ENCODE measurements at places on chromosomes 5 and 9.

- DNase-seq: no peak
Measured at GRCh38 chr9:90985631-90986030, 184.0 kb downstream of the SYK start.

DNA sequence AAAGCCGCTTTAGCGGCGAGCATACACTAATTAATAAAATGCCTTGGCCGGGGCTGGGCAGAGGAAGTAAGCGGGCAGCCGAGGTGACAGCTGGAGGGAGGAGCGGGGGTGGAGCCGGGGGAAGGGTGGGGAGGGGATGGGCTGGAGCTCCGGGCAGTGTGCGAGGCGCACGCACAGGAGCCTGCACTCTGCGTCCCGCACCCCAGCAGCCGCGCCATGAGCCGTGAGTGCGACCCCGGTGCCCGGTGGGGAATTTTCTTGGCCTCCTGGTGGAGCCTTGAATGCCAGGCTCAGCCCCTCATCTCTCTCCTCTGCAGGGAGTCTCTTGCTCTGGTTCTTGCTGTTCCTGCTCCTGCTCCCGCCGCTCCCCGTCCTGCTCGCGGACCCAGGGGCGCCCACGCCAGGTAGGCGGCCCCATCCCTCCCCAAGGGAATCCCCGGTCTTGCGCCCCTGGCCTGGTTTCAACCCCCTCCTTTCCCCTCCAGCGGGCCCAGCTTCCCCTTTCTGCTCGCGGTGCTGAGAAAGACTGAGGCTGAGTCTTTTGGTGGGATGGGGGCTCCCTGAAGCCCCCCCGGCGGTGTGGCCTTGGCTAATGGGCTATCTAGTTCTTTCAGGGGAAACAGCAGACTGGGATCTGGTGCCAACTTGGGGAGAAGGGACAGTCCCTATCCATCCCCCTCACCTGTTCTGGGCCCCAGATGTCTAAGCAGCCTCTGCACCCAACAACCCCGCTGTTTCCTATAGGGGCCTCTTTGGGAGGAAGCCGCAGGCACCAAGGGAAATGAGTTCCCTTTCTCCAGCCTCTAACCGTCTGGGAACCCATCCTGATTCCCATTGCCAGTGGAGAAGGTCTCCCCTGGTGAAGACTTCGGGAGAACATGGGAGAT lies at the start of gene PTGS1:
Gene PTGS1, plus strand, starts transcription at position 156 of the 887 bp plus-strand sequence. Its CDS starts 61 bp downstream, at position 217.
- no peak for DNase-seq

DNA sequence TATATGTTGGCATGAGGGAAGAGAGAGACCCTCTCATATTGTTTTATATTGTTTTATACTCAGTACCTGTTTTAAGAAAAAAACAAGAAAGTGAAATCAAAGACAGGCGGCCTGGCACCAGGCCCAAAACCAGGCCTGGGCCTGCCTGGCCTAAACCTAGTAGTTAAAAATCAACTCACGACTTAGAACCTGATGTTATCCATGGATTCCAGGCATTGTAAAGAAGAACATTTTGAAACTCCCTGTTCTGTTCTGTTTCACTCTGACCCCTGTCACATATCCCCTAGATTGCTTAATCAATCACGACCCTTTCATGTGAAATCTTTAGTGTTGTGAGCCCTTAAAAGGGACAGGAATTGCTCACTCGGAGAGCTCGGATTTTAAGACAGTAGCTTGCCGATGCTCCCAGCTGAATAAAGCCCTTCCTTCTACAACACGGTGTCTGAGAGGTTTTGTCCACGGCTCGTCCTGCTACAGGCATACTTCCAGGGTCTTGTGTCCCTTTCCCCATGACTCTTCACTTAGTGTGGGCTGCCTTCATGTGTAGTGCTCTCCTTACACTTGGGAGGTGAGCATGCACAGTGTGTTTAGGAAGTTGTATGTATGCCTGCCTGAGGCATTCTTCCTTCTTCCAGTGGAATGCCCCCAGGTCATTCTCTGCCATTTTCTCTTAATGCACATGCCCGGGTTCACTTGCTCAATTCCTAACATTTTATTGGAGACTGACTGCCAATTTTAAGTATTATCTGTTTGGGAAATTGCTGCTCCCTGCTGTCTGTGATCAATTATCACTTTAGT lies 17.8 kb downstream of the TBCA start:
- no peak for DNase-seq

- no peak for DNase-seq
Measured at GRCh38 chr9:118563677-118564076, 805.6 kb downstream of the BRINP1 start.

DNA sequence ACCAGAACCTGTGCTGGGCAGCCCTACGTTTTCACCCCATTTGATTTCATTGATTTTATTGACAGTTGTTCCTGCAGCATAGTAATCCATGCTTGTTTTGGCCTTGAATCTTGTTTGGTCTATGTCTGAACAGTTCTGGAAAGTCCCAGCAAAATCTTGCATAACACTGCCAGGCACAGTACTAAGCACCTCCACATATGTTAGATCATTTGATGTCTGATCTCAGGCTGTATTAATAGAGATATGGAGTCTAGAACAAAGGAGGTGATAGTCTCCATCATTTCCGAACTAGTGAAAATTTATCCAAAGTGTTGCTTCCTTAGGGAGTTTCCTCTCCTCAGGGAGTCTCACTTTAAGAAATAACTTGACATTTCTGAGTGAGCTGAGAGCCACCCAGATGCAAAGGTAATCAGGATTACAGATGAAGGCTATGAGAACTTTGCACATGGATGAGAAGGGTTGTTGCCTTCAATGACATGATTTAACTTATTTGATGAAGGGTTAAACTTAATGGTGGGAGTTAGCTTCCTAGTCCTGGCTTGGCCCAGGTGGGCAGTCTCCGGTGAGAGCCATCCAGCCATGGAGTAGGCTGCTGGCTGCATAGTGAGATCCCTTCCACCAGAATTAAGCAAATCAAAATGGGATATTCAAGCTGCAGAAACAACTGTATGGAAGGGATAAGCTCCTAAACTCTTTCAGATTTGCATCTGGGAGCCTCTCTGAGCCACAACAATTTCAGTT lies 173.8 kb upstream of the MVB12B start:
- DNase-seq: no peak

- DNase-seq: no peak
Measured at GRCh38 chr9:109632817-109633216, 134.7 kb upstream of the PTPN3 start.

DNA sequence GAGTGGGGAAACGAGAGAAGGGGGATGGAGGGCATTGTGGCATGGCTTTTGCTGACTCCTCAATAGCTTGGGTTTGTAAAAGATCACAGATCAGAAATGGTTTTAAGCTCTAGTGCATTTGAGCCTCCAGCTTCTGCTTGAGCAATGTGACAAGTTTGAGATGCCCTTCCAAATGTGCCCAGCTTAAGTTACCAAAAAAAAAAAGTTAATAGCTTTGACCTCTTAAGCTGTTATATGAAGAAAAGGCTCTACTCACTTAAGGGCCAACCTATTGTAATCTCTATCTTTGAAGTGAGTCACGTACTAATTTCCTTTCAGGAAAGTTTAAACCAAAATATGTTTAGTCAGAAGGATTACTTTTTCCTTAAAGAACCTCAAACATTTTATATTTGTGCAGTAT lies 428.8 kb upstream of the ACTBL2 start:
- no peak for DNase-seq

- no peak for DNase-seq
Measured at GRCh38 chr5:1465966-1466471, 20.8 kb upstream of the SLC6A3 start.

DNA sequence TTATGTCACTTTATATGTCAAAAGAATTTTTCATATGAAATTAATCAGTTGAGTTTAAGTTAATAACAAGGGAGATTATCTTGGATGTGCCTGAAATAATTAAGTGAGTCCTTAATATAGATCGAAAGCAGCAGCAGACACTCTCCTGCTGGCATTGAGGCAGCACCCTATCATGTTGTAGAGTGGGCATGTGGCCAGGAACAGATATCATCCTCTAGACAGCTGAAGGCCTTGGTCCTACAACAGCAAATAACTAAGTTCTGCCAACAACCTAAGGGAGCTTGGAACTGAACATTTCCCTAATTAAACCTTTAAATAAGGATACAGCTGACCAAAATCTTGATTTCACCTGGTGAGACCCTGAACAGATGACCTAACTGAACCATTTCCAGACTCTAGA lies 25.8 kb upstream of the UGT3A1 start:
- DNase-seq: no peak

DNA sequence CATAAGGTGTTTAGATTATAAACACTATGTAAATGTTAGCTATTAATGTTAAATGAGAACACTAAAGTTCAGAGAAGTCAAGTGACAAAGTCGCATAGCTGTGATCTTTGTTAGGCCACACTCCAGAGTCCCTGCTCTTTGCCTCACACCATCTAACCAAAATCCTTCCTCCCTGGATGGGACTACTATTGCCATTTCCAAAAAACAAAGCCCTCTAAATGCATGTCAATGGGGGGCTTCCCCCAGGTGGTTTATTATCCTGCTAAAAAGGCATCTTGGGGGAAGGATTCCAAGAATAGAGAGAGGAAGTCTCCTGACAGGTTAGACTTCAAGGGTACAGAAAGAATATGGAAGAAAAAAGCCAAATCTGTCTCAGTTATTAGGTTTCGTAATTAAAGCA lies 10.4 kb downstream of the NR6A1 start:
- no peak for DNase-seq

DNA sequence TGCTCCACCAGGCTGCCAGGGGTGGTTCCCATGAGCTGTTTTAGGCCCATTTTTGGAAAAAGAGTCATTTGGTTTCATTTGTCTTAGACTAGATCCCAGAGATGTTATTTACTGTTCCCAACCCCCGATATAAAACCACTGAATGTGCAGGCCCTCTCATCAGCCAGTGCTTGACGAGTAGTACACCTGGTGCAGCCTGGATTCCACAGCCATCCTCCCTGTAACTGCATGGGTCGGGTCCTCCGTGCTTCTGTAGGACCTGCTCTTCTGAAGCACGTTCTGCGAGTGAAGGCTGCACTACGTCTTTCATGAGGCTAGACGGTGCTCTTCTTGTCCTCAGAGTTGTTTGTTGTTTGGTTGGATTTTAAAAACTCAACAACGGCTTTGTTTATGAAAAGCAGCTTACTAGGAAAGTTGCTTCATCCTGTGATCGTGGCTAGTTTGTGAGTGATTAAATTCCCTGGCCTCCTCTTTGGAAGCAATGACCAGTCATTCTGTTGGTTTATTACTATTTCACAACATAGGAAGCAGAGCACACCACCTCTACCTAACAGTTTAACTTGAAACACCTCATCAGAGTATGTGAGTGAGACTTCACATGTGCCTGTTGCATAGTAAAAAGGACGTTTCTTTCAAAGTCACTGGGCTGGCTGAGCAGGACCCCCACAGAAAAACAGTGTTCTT lies 135.2 kb downstream of the AOPEP start:
- no peak for DNase-seq

DNA sequence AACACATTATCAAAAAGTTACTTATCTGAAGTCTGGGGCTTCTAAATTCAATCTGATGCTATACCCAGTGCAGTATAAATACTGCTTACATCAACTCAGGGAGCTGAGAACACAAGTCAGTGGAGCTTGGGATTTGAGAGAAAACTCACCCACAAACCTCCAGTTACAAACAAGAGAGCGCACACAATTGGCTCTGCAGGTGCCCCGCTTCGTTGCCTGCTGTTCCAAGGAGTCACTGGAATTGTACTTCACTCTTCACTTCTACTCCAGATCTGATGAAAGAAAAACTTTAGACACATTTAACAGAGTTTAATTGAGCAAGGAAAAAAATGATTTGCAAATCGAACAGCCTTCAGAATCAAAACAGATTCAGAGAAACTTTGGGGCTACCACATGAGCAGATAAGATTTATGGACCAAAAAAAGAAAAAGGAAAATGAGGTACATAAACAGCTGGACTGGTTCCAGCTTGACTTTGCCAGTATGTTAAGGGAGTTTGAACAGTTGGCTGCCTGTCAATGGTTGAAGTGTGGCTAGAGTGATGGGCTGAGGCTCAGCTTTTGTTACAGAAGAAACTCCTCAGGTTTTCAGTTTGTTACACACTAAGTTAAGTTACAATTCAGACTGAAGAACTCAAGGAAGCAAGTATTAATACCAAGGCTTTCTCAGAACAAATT lies 156.6 kb downstream of the AOPEP start:
- no peak for DNase-seq

GRCh38 chr9:3875361-3876132 lies 349.7 kb upstream of the RFX3 start:
- DNase-seq: peak; percentile 51

DNA sequence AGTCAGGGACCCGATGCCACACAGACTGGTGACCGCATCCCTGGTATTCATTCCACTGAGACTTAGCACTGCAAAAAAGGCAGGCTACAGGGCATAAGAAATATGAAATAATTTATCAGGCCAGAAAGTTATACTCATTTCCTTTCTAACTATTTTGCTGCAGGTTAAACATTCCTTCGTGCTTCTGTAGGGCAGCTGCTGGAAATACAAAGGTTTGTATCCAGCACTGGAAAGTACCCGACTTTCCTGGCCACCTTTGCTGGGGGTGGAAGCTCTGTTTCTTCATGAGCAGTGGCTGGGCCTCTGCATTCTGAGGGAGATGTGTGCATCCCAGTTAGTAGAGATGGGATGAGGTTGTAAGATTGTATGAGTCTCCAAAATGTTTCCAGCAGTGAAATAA lies 478.6 kb upstream of the WWC1 start:
- no peak for DNase-seq

- no peak for DNase-seq
Measured at GRCh38 chr5:148924817-148925216, 98.4 kb downstream of the ADRB2 start.

GRCh38 chr9:92974161-92974661 lies 26.9 kb downstream of the FGD3 start:
- no peak for DNase-seq

GRCh38 chr5:74303578-74303977 lies 336.9 kb downstream of the ENC1 start:
- DNase-seq: no peak

GRCh38 chr5:75567710-75568109 lies 43.5 kb upstream of the ANKDD1B start:
- DNase-seq: peak; percentile 4

- DNase-seq: no peak
Measured at GRCh38 chr5:80707645-80708044, 52.9 kb upstream of the DHFR start.

DNA sequence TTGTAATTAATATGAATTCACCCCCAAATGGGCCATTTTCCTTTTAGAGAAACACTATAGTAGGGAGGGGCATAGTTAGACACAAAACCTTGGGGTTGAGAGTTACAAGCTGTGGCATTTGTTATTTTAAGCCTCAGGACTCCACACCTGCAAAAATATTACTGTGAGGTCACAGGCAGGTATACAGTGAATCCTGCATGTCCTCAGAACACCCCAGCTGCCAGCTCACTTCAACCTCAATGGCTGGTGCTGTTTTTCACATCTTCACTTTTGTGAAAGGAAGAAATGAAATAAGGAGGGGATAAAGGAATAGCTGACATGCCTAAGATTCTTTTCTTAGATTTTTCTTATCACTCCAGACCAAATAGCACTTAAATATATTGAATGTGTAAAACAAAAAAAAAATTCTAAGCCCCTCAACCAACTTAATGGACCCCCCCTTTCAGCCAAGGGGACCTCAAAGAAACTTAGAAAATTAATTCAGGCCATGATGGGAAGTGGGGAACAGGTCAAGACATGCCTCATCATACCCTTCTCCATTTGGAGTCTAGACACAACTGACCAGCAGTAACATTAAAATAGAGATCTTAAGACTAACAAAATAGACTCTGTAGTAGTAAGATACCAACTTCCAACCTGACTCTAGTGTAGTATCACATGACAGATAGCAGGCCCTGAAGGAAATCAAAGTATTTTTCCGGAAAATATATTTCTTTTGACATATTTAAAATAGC lies 9.2 kb downstream of the C9orf85 start:
- DNase-seq: no peak
